ENCODE measurements at places on chromosomes 11 and 22. TPM values are rescaled to one million over a fixed set of nuclear protein-coding genes. Genes with fewer than 3 reads are reported as not detected.
A peak's percentile ranks its signal among the peaks of the same experiment; 100 is the strongest.

DNA sequence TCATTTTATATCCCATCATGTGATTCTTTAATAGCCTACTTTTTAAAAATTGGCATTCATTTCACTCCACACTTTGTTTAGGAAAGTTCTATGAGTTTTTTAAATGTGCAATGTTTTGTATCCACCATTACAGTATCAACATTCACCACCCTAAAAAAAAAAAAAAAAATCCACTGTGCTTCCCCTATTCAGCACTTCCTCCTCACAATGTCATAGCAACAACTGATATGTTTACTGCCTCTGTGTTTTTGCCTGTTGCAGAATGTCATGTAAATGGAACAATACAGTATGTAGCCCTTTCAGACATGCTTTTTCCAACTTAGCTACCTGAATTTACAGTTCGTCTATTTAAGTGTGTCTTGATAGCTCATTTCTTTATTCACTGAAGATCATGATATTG, 754.2 kb downstream of the FAM181B start:
- DNase-seq = no peak

- DNase-seq = no peak
Measured at GRCh38 chr22:27107824-27108223, 450.4 kb downstream of the MIAT start.

- DNase-seq = peak; percentile 67
Measured at GRCh38 chr11:12235947-12236743, 125.8 kb downstream of the MICAL2 start.

The OR51E2 gene
- not detected for total RNA-seq

All from activated T-helper 1 cell treated with anti-CD3 and anti-CD28 coated beads, Interleukin-12 subunit alpha, Interleukin-12 subunit beta, Interleukin-2, Interleukin-4 antibody, amounts not matched to agents 30 ng/mL and 10 ng/mL and 1 ng/mL, durations not matched to agents 14 hours and 24 hours and 36 hours (primary cell).